ENCODE measurements at places on chromosomes 2 and 18.

- DNase-seq, result peak; percentile 36
Measured at GRCh38 chr18:67517444-67517765, 885 bp upstream of the DSEL start.

- DNase-seq, result peak; percentile 81
Measured at GRCh38 chr2:73972846-73973245, 11.9 kb upstream of the TET3 start.

GRCh38 chr2:207144173-207144785, 21.5 kb downstream of the KLF7 start:
- no peak for DNase-seq

DNA sequence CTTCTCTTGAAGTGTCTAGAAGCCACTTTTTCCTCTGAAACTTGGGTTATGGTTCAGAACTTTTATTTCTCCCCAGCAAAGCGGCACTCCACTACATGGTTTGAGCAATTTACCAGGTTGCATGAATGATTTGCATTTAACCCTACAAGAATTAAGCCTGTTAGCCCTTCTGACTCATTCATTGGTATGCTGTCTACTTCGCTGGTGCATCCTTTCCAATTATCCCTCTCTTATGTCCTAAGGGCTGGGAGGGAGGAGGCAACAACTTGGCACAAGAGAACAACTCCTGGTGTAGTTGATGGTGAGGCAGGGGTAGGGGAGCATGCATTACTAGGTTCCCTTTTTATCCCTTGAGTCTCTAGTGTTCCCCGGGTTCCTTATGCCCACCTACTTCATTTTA, 293.4 kb upstream of the MEX3C start:
- DNase-seq, result no peak

DNA sequence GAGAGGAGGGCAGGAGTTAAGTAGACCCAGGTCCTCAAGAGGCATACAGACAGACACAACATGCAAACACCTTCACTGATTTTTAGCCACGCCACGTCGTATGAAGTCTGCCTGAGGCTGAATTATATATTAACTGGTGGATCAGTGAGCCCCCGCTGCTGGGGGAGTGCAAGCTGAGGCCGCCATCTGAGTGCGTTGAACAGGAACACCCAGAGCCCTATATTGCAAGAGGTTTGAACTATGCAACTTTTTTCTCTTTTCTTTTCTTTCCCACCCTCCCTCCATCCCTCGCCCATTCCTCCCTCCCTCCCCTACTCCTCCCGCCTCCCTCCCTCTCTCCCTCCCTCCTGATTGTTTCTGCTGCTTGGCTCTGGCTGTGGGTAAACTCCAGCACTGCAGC, 30.2 kb downstream of the SETBP1 start:
- peak; percentile 2 for DNase-seq

GRCh38 chr2:96751800-96752199, 8.9 kb upstream of the CNNM4 start:
- no peak for DNase-seq

DNA sequence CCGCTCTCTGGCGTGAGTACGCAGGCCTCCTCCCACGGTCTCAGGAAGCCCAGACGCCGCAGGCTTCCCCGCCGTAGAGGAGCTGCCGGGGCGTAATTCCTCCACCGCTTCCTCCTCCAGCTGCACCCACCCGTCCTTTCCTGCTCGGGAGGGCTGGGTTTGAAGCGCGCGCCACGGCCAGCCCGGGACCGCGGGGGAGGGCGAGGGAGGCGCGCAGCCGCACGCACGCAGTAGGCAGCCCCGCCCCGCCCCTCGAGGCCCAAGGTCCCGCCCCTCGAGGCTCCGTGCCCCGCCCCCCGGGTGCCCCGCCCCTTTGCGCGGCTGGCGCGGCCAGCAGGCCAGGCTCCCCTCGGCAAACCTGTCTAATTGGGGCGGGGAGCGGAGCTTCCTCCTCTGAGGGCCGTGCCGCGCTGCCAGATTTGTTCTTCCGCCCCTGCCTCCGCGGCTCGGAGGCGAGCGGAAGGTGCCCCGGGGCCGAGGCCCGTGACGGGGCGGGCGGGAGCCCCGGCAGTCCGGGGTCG, at the start of gene MALT1:
Gene MALT1 (plus strand): TSS at position 355 of the 521 bp plus-strand sequence. CDS start 179 bp downstream, outside the sequence.
- peak; percentile 92 for DNase-seq

- no peak for DNase-seq
Measured at GRCh38 chr2:47907039-47907781, 912 bp upstream of the FBXO11 start.

DNA sequence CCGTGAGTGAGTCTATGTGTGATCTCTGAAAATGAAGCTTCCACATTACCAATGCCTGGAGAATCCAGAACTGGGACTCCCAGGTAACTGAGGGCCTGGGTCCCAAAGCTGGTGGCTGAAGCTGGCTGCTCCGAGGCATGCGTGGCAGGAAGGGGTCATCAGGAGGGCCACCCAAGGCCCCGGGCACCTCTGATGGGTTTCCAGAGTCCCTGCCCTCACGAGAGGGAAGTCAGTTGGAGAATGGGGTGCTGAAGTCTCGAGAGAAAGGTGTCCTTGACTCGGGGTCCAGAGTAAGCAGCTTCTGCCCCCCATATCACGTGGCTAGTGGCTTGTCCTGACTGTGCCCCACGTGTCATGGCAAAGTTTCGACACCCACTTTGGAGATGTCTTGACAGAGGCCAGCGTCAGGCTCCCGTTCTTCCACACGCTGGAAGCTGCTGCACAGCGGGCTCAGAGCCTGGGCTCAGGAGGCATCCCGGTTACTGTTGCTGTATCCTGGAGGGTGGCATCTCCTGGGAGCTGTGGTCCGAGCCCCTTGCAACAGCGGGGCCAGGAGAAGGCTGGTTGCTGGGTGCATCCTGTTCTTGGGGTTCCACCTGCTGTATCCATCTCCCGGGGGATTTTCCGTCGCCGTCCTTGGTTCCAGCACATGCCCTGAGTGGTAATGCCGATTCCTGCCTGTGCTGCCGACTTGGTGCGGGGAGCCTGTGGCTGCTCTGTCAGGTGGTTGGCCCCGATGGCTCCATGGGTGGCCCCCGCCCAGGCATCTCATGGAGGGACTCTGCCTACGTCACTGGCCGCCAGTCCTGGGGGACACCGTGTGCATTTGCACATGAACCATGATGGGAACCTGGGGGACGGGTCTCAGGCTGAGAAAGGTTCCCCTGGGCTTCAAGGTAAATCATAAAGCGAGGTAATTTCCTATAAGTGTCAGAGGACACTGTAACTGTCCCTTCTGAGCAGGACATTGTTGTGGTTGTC, 183.3 kb upstream of the HDAC4 start:
- no peak for DNase-seq

DNA sequence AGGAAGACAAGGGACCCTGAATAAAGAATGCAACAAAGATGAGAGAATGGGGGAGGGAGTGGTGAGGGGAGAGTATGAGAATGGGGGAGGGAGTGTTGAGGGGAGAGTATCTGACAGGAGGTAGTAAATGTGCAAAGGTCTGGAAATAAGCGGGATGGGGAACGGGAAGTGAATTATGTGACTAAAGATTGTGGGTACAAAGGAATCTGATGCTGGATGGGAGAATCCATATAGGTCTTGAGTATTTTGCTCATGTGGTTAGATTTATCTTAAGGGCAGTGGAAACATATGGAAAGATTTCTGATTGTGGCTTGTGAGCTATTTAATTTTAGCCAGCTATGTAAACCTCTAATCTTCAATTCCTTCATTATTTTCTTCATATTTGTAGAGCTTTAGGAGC, 593.4 kb downstream of the DCC start:
- no peak for DNase-seq

- no peak for DNase-seq
Measured at GRCh38 chr2:164813535-164813934, 28.1 kb downstream of the COBLL1 start.

- DNase-seq, result peak; percentile 0
Measured at GRCh38 chr18:39806525-39806924, 2148.5 kb upstream of the PIK3C3 start.

GRCh38 chr2:124121106-124121505, 96.0 kb downstream of the CNTNAP5 start:
- DNase-seq, result no peak

DNA sequence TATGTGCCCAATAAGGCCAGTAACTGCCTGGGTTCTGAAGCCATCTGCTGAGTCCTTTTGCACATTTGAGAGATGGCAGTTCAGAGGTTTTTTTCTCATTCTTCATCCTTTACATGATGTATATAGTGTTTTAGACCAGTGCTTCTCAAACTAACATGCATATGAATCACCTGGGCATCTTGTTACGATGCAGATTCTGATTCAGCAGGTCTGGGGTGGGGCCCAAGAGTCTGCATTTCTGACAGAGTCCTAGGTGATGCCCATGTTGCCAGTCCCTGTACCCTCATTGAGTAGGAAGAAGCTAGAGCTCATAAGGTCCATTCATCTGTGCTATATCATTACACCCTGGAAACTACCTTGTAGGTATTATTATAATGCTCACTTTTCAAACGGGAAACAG, 3.8 kb downstream of the SMYD5 start:
- no peak for DNase-seq

GRCh38 chr2:15712551-15713342, 121.1 kb downstream of the DDX1 start:
- no peak for DNase-seq

- no peak for DNase-seq
Measured at GRCh38 chr2:25373269-25373981, 31.7 kb upstream of the DNMT3A start.

DNA sequence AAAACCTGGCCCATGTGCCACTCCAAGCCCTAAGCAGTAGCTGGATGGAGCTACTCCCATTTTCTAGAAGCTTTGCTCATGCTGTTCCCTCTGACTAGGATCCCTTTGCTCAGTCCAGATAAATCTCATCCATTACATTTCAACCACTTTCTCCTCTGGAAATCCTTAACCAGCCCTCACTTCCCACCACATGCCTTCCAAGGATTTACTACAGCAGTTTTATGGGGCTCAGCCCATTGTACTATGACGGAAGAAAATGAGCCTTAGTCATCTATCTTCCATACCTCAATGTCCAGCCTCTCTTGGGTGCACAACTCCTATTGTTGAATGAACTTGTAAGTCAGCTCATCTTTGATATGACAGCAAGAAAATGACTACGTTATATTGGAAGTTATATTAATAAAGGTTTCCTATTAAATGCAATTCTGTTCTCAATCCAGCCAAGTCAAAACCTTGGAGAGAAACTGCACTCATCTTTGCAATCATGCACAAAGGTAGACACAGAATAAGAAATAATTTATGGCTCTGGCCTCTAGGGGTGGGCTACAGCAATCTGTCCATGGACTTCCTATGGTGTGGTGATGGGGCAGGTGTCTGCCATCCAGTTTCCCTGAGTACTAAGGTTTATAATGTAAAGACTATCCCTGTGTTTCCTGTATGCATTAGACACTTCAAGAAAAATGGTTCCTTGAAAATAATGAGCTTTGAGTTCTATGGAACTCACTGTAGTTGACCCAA, 3.4 kb downstream of the B4GALT6 start:
- peak; percentile 20 for DNase-seq

DNA sequence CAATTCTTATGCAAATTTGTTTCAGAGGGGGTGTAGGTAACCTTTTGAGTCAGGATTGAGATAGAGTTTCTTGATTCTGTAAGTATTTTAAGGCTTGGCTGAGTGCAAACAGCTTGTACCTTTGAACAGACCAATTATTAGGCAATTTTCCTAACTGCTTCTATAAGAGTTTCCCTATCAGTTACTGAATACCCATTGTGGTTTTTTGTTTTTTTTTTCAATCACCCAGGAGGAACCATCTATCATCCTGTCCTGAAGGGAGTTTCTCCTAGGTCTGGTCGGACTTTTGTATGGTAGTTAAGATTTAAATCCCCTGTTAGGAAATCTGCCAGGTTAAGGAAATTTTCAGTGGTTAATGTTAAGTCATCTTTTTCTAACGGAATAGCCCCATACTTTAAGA, 319.4 kb upstream of the SLC39A10 start:
- DNase-seq, result peak; percentile 75

Measured in Kasumi-1 (cell line).